Activated CD4-positive, alpha-beta T cell treated with anti-CD3 and anti-CD28 coated beads for 36 hours (primary cell): ENCODE measurements at places on chromosomes 12 and 14. TPM values are rescaled to one million over a fixed set of nuclear protein-coding genes. Genes with fewer than 3 reads are reported as not detected.

DNA sequence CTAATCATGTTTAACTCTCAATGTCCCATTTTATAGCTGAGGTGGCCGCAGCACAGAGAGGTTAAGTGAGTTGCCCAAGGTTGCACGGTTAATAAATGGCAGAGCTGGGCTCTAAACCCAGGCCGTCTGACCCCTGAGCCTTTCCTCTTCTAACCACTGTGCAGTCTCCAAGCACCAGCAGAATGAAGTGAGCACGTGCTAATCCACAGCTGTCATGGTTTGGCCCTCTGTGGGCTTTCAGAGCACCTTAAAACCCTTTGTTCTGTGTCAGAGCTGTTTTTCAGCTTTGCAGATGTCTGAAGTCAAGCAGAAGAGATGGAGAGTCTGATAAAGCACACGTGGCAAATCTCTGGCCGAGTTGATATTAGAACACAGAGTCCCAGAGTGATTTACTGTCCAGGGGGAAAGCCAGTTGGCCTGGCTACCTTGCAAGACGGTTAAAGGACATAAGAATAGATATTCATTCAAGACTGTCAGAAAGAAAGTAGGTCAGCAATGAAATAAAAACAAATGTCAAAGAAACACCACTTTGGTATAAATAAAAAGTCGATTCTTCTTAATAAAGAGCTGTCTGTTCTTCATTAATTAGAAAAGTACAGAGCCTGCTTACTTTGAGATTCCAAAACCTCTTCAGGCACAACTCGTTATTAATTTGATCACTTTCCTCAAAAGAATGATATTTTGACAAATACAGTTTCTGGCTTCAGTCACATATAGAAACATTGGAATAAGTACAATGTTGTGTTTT, 107.3 kb downstream of the CRADD start:
- DNase-seq, result peak; percentile 42
- H3K27ac ChIP-seq, result peak overlapping the region; percentile 87
- peaks cover 71% of the 10 kb centered on the region for H3K4me1 ChIP-seq
- H3K36me3 ChIP-seq, result peaks cover 29% of the 10 kb centered on the region

GRCh38 chr14:77557391-77557790, 58.8 kb upstream of the ISM2 start:
- no peaks in the 10 kb centered on the region for H3K27me3 ChIP-seq
- peaks cover 33% of the 10 kb centered on the region for H3K36me3 ChIP-seq
- no peak overlapping the region for H3K4me3 ChIP-seq
- H3K27ac ChIP-seq, result no peak overlapping the region
- peaks cover 20% of the 10 kb centered on the region for H3K4me1 ChIP-seq
- no peak for DNase-seq

DNA sequence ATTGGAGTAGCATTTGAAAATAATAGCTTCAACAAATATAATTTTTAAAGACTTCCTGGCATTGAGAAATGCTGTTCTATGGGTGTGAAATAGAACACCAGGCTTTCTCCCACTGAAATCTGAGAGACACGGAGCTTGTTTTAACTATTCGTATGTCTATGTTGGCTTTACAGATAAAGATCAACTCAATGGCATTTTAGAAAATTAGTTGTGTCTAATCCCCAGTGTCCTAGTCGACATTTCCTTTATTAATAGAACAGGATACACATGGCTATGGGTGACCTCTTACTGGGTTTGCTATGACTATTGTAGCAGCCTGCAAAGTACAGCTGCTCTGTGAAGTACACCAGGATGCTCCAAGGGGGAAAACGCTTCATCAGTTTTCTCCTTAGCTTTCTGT, 159.3 kb downstream of the SLC25A21 start:
- no peaks in the 10 kb centered on the region for H3K36me3 ChIP-seq
- H3K4me1 ChIP-seq, result no peaks in the 10 kb centered on the region
- H3K27ac ChIP-seq, result no peak overlapping the region

DNA sequence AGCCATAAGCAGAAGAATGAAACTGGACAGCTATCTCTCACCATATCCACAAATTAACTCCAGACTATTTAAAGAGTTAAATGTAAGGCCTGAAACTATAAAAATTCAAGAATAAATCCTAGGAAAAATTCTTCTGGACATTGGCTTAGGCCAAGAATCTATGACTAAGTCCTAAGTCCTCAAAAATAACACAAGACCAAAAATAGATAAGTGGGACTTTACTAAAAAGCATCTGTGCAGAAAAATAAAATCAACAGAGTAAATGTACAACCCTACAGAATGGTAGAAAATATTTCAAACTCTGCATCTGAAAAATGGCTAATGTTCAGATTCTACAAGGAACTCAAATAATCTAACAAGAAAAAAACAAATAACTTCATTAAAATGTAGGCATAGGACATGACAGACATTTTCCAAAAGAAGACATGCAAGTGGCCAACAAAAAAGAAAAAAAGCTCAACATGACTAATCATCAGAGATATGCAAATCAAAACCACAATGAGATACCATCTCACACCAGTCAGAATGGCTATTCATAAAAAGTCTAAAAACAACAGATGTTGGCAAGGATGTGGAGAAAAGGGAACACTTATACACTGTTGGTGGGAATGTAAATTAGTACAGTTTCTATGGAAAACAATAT, 61.0 kb upstream of the PPFIA2 start:
- H3K27ac ChIP-seq, result no peak overlapping the region
- peaks cover 13% of the 10 kb centered on the region for H3K4me1 ChIP-seq
- no peak overlapping the region for H3K4me3 ChIP-seq
- H3K36me3 ChIP-seq, result peaks cover 2% of the 10 kb centered on the region
- H3K27me3 ChIP-seq, result peaks cover 4% of the 10 kb centered on the region
- no peak for DNase-seq

- no peak overlapping the region for H3K27ac ChIP-seq
- no peak overlapping the region for H3K4me3 ChIP-seq
- H3K36me3 ChIP-seq, result no peaks in the 10 kb centered on the region
- no peaks in the 10 kb centered on the region for H3K27me3 ChIP-seq
- H3K4me1 ChIP-seq, result peaks cover 3% of the 10 kb centered on the region
Observed at GRCh38 chr14:70716958-70717357, 75.2 kb downstream of the TTC9 start.

DNA sequence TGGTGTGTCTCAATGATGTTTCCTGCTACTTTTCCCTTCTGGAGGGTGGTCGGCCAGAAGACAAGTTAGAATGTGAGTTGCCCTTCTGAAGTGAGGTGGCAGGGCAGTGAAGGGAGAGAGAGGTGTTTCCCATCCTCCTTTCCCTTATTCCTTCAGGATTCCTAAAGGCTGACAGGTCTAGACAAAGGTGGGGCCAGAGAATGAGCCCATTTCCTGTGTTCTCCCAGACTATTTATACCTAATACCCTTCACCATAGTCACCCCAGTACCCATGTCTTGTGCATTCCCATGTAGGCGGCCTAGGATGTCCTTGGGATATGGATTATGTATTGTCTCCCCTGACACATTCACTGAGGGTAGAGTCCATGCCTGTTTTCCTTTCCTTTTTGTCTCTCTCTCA, 7.0 kb downstream of the DGKA start:
- H3K4me1 ChIP-seq, result peaks cover 88% of the 10 kb centered on the region
- H3K4me3 ChIP-seq, result no peak overlapping the region
- DNase-seq, result no peak
- H3K27me3 ChIP-seq, result no peaks in the 10 kb centered on the region

DNA sequence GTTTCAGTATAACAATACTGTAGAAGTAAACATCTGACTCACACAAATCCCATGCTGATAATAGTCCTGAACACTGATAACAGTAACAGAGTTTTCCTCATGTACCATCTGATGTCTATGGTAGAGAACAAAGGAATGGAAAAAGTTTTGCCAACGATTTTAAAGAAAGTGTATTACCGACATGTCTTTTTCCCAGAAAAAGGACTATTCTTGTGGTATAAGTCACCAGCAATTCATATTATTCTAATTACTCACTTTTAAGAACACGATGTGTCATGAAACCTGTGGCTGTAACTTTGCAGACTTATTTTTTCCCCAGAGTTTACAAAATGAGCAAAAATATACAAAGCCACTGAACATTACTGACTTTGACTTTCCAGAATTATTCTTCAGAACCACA, 40.1 kb upstream of the DCN start:
- DNase-seq, result no peak
- no peaks in the 10 kb centered on the region for H3K36me3 ChIP-seq
- peaks cover 1% of the 10 kb centered on the region for H3K27me3 ChIP-seq
- no peaks in the 10 kb centered on the region for H3K4me1 ChIP-seq

- H3K4me1 ChIP-seq, result peaks cover 19% of the 10 kb centered on the region
- peaks cover 5% of the 10 kb centered on the region for H3K27me3 ChIP-seq
- H3K27ac ChIP-seq, result no peak overlapping the region
- no peak overlapping the region for H3K4me3 ChIP-seq
Observed at GRCh38 chr12:11581179-11581755, 68.2 kb upstream of the ETV6 start.

- H3K27me3 ChIP-seq, result no peaks in the 10 kb centered on the region
- no peak overlapping the region for H3K27ac ChIP-seq
- H3K4me3 ChIP-seq, result no peak overlapping the region
- H3K4me1 ChIP-seq, result peaks cover 27% of the 10 kb centered on the region
Observed at GRCh38 chr14:69115407-69116185, 37.3 kb downstream of the DCAF5 start.

DNA sequence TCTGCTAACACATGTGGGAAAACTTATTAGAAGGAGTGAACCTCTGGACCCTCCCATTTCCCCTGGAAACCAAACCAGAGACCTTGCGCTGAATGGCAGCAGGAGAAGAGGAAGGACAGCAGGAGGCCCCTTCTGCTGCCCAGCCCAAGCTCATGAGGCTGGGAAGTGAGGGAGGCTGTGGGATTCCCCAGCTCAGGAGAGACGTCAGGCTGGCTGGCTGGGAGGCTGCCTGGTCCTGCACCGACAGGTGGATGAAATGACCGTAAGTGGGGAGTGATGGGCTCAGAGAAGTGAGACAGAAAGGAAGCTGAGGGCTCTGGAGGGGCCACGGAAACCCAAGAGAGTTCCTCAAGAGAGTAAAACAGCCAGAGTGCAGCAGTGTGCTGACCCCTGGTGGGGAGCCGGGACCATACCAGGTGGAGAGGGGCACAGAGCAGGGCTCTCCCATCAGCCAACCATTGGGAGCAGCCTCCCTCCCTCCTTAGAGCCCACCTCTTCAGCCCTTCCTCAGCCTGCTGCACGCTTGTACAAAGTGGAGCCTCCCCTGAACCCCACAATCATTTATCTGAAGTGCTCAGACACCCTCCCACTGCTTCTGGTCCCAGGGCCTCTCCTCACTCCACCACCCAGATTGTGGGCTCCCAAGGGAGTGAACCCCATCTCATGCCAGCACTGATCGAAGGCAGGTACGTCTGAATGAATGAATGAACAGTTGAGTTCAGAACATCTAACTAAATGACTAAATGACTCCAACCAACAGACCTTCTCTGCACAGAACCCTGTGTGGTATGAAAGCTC, 14.0 kb downstream of the TAMALIN start:
- H3K27me3 ChIP-seq, result no peaks in the 10 kb centered on the region
- H3K4me3 ChIP-seq, result no peak overlapping the region
- DNase-seq, result peak; percentile 81
- no peak overlapping the region for H3K27ac ChIP-seq

GRCh38 chr12:17381211-17381610, 708.8 kb downstream of the RERGL start:
- no peak for DNase-seq
- no peaks in the 10 kb centered on the region for H3K4me1 ChIP-seq
- H3K27me3 ChIP-seq, result no peaks in the 10 kb centered on the region
- no peaks in the 10 kb centered on the region for H3K36me3 ChIP-seq
- no peak overlapping the region for H3K4me3 ChIP-seq

- peak; percentile 64 for DNase-seq
- H3K4me1 ChIP-seq, result peaks cover 52% of the 10 kb centered on the region
- H3K27me3 ChIP-seq, result no peaks in the 10 kb centered on the region
- peak overlapping the region; percentile 99 for H3K27ac ChIP-seq
- peaks cover 24% of the 10 kb centered on the region for H3K36me3 ChIP-seq
Observed at GRCh38 chr12:31728289-31728916, 418 bp downstream of the AMN1 start.

The RFX4 gene
- not detected for total RNA-seq

The DDX24 gene
- total RNA-seq, result 259 TPM

The WDR20 gene
- 18.2 TPM for total RNA-seq

The FOXG1 gene
- total RNA-seq, result not detected

The CMKLR1 gene
- not detected for total RNA-seq

The SP7 gene
- not detected for total RNA-seq

The TBX5 gene
- total RNA-seq, result not detected
